Natural killer cell treated with Interleukin-12 subunit alpha and Interleukin-12 subunit beta and Interleukin-15 and Interleukin-18, amount 100 ng/mL, for 72 hours (primary cell): ENCODE measurements at places on chromosomes 5 and 9. TPM values are rescaled to one million over a fixed set of nuclear protein-coding genes. Genes with fewer than 3 reads are reported as not detected.

DNA sequence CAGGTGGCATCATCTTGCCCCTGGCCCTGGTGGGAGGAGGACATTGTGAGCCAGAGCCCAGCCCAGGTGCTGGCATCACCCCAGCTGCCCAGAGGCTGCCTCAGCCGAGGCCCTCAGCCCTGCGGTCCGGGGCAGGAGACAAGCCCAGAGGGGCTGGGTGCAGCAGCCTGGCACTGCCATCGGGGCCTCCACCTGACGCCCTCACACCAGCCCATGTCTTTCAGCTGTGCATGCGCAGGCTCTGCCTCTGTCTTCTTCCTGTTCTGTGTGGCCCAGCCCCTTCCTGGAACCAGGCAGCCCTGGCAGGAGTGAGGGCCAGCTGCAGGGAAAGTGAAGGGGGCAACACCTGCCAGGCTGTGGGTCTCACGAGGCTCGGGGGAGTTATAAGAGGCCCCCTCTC is 4.8 kb upstream of the CEL start:
- DNase-seq = no peak

Gene TRPM6
- total RNA-seq = 1.6 TPM

DNA sequence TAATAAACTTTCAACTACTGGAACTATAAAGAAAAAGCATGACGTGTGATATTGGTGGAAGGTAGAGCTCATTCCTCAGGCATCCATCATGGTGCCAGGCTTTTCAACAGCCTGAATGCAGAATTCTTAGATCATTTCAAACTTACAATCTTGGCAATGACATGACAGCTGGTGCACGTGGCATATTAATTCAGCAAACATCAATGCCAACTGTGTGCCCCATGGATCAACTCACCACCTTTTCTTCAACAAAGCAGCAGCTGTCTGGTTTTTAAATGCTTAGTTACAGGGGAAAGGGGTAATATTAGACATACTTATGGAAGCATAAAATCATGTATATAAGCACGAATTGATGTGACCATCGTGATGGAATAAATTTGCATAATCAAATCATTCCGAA is 56.0 kb upstream of the OR13F1 start:
- DNase-seq = no peak

GRCh38 chr5:113634957-113635356 is 121.5 kb downstream of the YTHDC2 start:
- DNase-seq = no peak

- no peak for DNase-seq
Observed at GRCh38 chr9:111613436-111614040, 14.1 kb upstream of the PTGR1 start.

DNA sequence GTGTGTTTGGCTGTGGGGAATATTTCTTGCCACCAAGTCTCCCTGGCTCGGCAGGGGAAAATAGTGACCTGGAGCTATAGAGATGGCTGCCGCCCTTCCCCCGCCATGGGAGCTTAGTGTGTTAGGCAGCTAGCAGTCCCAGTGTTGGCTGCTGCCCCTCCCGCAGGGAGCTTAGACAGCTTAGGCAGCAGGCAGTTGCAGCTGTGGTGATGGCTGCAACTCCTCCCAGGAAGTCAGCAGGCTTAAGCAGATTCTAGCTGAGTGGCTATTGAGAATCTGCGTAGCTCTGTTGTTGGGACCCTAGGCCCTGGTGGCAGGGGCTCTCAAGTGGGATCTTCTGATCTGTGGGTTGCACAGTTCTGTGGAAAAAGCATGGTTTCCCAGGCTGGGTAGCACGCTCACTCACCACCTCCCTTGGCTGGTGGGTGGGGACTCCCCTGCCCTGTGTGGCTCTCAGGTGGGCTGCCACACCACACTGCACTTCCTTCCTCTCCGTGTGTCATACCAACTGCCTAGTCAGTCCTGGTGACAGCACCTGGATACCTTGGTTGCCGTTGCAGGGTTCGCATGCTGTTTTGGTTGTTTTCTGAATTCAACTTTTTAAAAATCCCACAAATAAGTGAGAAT is 9.3 kb downstream of the OR1N2 start:
- DNase-seq = no peak
